Mesendoderm (in vitro differentiated cells): ENCODE measurements at places on chromosomes 6 and 20.

- H3K27ac ChIP-seq, result peak overlapping the region; percentile 93
- peak; percentile 99 for DNase-seq
- peaks cover 11% of the 10 kb centered on the region for H3K4me1 ChIP-seq
- no peaks in the 10 kb centered on the region for H3K36me3 ChIP-seq
- H3K27me3 ChIP-seq, result no peaks in the 10 kb centered on the region
- H3K4me3 ChIP-seq, result no peak overlapping the region
Observed at GRCh38 chr6:47152666-47153403, 110.7 kb upstream of the ADGRF1 start.

GRCh38 chr20:44370639-44371218 lies 15.2 kb downstream of the HNF4A start:
- peak overlapping the region; percentile 69 for H3K27ac ChIP-seq
- no peaks in the 10 kb centered on the region for H3K27me3 ChIP-seq
- no peaks in the 10 kb centered on the region for H3K36me3 ChIP-seq
- DNase-seq, result peak; percentile 47
- H3K4me3 ChIP-seq, result no peak overlapping the region

DNA sequence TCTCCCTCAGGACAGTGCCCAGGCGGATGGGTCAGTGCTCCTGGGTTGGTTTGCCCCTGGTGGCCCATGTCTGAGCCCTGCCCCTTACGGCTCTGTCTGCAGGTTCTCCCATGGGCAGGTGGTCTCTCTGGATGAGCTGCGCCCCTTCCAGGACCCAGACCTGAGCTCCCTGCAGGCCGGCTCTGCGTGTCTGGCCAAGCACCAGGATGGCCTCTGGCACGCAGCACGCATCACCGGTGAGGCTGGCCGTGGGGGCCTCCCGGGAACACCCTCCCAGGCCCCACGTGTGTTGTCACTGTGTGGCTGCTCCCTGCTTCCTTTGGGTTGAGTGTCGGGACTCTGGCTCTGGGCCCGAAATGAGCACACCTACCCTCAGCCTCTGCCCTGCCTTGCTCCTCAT lies 3.3 kb upstream of the LIME1 start:
- no peak for DNase-seq
- peaks cover 3% of the 10 kb centered on the region for H3K36me3 ChIP-seq
- H3K27ac ChIP-seq, result no peak overlapping the region
- no peaks in the 10 kb centered on the region for H3K27me3 ChIP-seq
- H3K4me3 ChIP-seq, result no peak overlapping the region

GRCh38 chr20:50379049-50379990 lies 130.9 kb upstream of the PTPN1 start:
- no peaks in the 10 kb centered on the region for H3K27me3 ChIP-seq
- no peaks in the 10 kb centered on the region for H3K4me1 ChIP-seq
- no peak overlapping the region for H3K27ac ChIP-seq

GRCh38 chr6:11315743-11316437 lies 83.4 kb upstream of the NEDD9 start:
- no peaks in the 10 kb centered on the region for H3K4me1 ChIP-seq
- H3K27ac ChIP-seq, result no peak overlapping the region
- no peak overlapping the region for H3K4me3 ChIP-seq
- no peak for DNase-seq
- no peaks in the 10 kb centered on the region for H3K36me3 ChIP-seq
- H3K27me3 ChIP-seq, result no peaks in the 10 kb centered on the region

DNA sequence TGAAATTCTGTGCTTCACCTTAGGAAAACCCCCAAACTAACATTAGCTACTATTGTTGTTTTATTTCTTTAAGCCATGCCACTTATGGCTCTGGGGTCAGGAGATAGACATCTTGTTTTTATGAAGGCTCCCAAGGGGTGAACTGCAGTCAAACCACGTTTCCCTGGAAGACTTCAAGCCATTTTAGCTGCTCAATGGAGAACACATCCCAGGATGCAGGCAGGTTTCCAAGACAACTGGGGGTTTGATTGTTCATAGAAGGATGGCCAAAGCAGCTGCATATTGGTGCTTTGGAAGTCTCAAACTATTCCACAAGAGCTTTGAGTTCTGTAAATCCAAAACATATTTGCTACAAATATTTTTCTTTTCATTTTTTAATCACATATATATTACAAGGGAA lies 818.0 kb downstream of the MAFB start:
- no peak overlapping the region for H3K27ac ChIP-seq
- DNase-seq, result no peak
- H3K36me3 ChIP-seq, result no peaks in the 10 kb centered on the region

DNA sequence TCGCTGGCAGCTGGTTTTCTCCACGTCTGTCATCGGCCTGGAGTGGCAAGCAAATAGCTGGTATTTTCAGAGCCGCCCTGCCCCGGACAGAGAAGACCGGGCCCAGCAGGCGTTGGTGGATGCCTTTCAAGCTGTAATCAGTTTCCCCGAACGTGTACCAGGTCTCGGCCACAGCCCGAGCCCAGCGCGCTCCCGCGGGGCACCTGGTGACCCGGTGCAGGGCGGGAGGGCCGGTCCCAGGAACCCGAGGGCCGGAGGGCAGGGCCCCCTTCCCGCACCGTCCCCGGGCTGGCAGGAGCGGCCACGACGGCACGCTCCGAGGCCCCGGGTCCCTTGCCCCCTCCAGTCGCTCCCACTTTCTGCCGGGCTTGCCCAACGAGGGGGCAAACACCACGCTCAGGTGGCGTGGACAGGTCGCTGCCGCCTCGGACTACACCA lies 348 bp upstream of the PYGB start:
- DNase-seq, result no peak
- H3K4me3 ChIP-seq, result peak overlapping the region; percentile 46
- H3K27me3 ChIP-seq, result no peaks in the 10 kb centered on the region
- H3K27ac ChIP-seq, result no peak overlapping the region

- peaks cover 5% of the 10 kb centered on the region for H3K4me1 ChIP-seq
- peaks cover 1% of the 10 kb centered on the region for H3K36me3 ChIP-seq
- H3K4me3 ChIP-seq, result no peak overlapping the region
- no peak overlapping the region for H3K27ac ChIP-seq
- no peaks in the 10 kb centered on the region for H3K27me3 ChIP-seq
Observed at GRCh38 chr20:46396052-46396740, 10.2 kb downstream of the ELMO2 start.

DNA sequence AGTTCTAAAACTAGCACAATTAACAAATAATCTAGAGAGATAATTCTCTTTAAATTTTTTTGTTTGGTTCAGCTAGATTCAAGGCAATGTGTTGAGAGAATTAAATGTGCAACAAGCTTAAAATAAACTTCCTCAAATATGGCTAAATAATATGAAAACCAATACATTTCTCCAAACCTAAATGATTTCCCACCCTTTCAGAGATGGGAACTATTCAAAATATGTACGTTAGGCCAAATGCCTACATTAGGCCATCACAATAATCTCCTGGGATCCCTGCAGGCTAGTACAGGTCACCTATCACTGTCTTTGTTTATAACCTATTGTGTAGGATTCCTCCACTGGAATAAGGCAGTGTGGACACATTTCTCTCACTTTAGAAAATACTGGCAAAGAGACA lies 1.7 kb downstream of the FAXC start:
- peaks cover 5% of the 10 kb centered on the region for H3K4me1 ChIP-seq
- H3K4me3 ChIP-seq, result no peak overlapping the region
- peak; percentile 20 for DNase-seq
- H3K27ac ChIP-seq, result no peak overlapping the region
- H3K27me3 ChIP-seq, result no peaks in the 10 kb centered on the region

DNA sequence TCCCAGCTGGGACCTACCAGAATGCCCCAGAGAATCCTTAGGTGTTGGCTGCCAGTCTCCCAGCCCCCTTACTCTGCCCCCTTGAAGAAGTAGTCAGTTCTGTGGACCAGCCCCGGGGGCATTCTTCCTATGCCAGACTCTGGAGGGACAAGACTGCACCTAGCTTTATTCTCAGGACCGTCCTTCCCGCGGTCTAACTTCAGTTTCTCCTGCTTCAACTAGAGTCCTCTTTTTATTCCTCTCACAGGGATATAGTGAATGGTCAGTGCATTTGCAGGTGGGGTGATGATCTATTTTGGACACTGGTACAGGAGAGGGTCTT lies 35.9 kb upstream of the MDFI start:
- H3K27me3 ChIP-seq, result no peaks in the 10 kb centered on the region
- H3K4me1 ChIP-seq, result no peaks in the 10 kb centered on the region
- no peak overlapping the region for H3K4me3 ChIP-seq

DNA sequence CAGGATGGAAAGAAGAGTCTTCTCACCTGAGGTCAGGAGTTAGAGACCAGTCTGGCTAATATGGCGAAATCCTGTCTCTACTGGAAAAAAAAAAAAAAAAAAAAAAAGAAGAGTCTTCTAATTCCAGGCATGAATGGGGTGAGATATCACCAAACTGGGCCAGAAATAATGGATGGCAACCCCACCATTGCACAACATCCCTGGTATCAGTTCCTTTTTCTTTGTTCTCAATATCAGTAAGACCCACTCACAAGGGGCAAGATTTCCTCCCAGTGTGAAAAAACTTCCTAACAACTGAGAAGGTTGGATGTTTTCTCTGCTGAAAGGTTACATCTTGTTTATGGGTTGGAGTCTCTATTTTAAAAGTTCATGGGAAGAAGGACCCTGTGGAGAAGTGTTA lies 23.6 kb upstream of the NR2E1 start:
- no peak overlapping the region for H3K4me3 ChIP-seq
- DNase-seq, result no peak
- no peaks in the 10 kb centered on the region for H3K36me3 ChIP-seq
- no peaks in the 10 kb centered on the region for H3K4me1 ChIP-seq

DNA sequence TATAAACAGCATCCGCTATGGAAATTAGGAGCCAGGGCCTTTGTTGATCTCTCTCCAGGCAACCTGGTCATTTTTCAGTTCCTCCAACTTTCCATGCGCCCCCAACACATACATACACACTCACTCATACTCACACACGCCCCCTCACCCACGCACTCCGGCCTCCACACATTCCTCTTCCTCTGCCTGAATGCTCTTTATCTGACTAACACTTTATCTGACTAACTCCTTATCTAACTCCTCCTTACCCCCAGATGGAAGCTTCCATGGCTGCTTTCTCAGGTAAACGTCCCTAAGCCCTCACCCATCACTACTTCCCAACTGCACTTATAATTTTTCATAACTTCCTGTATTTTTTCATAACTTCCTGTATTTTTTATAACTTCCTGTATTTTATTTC lies 17.4 kb downstream of the CASS4 start:
- H3K27ac ChIP-seq, result no peak overlapping the region
- no peak overlapping the region for H3K4me3 ChIP-seq
- no peak for DNase-seq
- H3K27me3 ChIP-seq, result no peaks in the 10 kb centered on the region
- H3K4me1 ChIP-seq, result no peaks in the 10 kb centered on the region

GRCh38 chr6:150119173-150119572 lies 23.7 kb upstream of the PPP1R14C start:
- no peak for DNase-seq
- no peak overlapping the region for H3K27ac ChIP-seq
- H3K4me1 ChIP-seq, result no peaks in the 10 kb centered on the region
- no peaks in the 10 kb centered on the region for H3K36me3 ChIP-seq

DNA sequence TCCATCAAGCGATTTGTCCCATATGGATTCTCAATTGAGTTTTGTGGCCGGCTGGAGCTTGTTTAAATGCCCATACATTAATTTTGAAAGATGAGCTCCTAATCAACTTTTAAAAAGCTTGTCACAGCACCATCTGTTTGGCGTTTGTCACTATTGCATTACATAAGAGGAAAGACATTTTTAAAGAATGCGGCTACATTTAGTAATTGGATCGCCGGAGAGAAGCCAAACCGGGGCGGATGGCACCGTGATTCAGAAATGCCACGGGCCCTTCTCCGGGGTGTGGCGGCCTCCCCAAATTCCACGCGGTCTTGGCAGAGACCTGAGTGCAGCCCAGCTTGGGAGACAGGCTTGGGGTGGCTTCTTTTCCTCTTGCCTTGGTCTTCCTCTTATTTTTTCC lies 67.7 kb upstream of the ZNFX1 start:
- H3K27ac ChIP-seq, result no peak overlapping the region
- no peak overlapping the region for H3K4me3 ChIP-seq
- no peaks in the 10 kb centered on the region for H3K4me1 ChIP-seq
- peak; percentile 47 for DNase-seq
- H3K36me3 ChIP-seq, result no peaks in the 10 kb centered on the region

DNA sequence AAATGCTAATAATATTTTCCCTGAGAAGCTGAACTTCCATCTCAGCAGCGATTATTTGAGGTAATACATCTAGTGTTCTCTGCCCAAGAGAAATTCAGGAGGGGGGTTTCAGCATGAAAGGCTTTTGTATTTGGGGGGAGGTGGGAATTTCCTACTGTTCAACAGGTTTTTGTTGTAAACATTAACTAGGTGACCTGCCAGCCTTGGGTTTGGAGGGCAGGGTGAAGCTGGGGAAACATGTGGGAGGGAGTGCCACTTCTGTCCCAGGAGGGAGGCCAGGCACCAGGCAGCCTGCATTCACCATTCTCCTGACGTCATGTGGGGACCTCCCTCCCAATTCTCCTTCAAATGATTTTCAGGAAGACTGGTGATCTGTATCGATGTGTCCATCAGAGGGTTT lies 37.7 kb upstream of the PKHD1 start:
- no peaks in the 10 kb centered on the region for H3K4me1 ChIP-seq
- DNase-seq, result no peak
- H3K27ac ChIP-seq, result no peak overlapping the region
- H3K4me3 ChIP-seq, result no peak overlapping the region

- DNase-seq, result no peak
- H3K27ac ChIP-seq, result no peak overlapping the region
- H3K4me3 ChIP-seq, result no peak overlapping the region
- H3K27me3 ChIP-seq, result no peaks in the 10 kb centered on the region
- H3K4me1 ChIP-seq, result no peaks in the 10 kb centered on the region
- no peaks in the 10 kb centered on the region for H3K36me3 ChIP-seq
Observed at GRCh38 chr20:8536262-8536618, 404.2 kb downstream of the PLCB1 start.

DNA sequence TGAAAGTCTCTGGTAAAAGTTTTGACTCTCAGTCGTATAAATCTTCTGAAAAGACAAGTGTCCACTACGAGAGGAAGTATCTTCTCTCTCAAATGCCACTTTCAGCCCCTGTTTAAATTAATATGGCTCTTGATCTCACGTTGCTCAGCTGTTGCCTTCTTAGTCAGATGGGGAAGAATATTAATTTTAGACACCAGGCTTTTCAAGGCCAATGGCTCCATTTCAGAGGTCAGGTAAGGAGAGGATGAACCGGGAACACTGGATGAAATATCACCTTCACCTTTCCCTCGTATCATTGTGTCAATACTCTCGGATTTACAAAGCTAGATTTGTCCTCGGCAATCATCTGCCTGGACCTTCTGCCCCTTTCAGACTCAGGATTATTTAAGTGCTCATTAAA lies at the start of gene MYLK4:
MYLK4 (minus strand) TSS at position 91 of the 400 bp plus-strand sequence. CDS start 1,628 bp downstream, outside the sequence.
- no peaks in the 10 kb centered on the region for H3K36me3 ChIP-seq
- peaks cover 2% of the 10 kb centered on the region for H3K4me1 ChIP-seq
- no peak within 1 kb of the TSS for H3K4me3 ChIP-seq
- no peak for DNase-seq
- no peaks in the 10 kb centered on the region for H3K27me3 ChIP-seq

- H3K36me3 ChIP-seq, result no peaks in the 10 kb centered on the region
- no peak for DNase-seq
- H3K27ac ChIP-seq, result no peak overlapping the region
- H3K4me1 ChIP-seq, result no peaks in the 10 kb centered on the region
Observed at GRCh38 chr6:149983145-149983544, 19.4 kb downstream of the ULBP1 start.
